ENCODE measurements at places on chromosomes 7 and 10.

DNA sequence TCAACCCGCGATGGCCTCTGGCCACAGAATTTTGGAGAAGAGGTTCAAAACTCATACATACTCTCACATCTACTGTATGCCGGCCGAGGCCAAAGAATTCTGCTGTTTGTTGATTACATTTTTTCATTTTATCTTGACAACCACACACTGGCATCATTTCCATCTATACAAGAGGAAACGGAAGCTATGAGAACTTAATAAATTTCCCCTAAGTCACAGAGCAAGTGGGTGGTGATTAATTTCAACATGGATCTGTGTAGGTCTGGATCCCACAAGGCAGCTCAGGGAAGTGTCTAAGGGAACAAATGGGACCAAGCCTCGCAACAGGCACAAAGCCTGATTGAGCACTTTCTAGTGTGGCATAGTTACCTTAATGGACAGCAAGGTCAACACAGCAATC is 18.0 kb downstream of the ELMO1 start:
- DNase-seq = no peak

- DNase-seq = no peak
Observed at GRCh38 chr10:111078505-111079185, 1.8 kb downstream of the ADRA2A start.

DNA sequence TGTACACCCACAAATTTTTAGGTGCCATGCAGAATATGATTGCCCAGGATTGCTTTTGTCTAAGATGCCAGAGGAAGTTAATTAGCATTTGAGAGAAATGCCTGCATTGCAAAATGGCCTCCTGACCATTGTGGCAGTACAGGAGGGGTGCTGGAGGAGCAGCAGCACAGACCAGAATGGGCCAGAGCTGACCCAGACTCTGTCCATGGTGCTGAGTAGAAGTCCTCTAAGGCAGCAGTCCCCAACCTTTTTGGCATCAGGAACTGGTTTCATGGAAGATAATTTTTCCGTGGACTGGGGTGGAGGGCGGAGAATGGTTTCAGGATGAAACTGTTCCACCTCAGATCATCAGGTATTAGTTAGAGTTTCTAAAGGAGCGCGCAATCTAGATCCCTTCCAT is 217.8 kb upstream of the AGK start:
- DNase-seq = no peak

DNA sequence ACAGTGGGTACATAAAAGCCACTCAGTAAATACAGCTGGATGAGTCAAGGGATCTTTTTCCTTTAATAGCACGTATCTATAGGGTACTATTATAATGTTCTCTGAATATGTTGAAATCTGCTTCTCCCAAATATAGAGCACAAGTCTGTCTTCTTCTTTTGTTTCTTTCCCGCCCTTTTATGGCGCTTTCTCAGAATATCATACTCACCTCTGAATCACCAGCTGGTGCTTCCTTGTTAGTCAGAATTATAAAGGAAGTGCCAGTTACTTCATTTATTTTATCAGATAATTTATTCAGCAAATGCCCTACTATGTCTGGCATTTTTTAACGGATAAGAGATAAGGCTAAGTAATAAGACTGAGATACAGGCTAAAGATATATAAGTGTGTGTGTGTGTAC is 772.9 kb downstream of the SORCS3 start:
- no peak for DNase-seq

DNA sequence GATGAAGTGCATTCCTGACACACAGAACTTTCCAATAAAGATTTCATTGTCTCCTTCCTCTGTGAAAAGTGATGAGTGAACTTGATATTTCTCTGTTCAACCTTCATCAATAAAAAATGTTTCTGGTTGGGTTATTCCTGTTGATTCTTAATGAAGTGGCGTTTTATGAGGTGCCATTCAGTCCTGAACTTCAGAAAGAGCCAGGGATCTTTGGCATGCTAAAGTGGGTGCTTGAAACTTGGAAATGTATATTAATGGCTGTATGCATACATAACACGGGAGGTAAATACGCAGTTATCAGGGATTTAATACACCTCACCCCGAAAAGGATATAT is 151.6 kb downstream of the ACTR3B start:
- DNase-seq = no peak

DNA sequence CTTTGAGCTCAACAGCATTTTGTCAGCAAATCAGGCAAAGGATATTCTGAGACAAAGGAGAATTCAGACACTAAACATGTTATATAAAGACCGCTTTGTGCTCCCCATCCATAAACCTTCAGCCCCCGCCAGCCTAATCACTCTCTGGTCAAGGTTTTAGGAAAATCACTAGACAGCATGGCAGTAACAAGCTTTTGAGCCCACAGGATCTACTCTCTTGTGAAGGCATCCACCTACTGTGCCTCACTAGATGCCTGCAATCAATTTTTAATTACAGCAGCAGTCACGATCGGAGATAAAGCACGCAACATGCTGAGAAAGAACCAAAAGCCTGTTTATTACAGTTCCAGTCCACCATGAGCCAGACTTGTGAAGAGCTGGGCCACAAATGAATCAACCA is 19.1 kb downstream of the PDE1C start:
- no peak for DNase-seq

GRCh38 chr7:50826371-50827172 is 43.9 kb upstream of the GRB10 start:
- DNase-seq = no peak

- no peak for DNase-seq
Observed at GRCh38 chr10:83153714-83154113, 985.6 kb upstream of the GHITM start.

- DNase-seq = no peak
Observed at GRCh38 chr7:102252366-102252982, 34.2 kb upstream of the SH2B2 start.

- no peak for DNase-seq
Observed at GRCh38 chr7:112985377-112985987, 101.1 kb downstream of the GPR85 start.

- no peak for DNase-seq
Observed at GRCh38 chr10:130189608-130190054, 53.4 kb downstream of the GLRX3 start.

DNA sequence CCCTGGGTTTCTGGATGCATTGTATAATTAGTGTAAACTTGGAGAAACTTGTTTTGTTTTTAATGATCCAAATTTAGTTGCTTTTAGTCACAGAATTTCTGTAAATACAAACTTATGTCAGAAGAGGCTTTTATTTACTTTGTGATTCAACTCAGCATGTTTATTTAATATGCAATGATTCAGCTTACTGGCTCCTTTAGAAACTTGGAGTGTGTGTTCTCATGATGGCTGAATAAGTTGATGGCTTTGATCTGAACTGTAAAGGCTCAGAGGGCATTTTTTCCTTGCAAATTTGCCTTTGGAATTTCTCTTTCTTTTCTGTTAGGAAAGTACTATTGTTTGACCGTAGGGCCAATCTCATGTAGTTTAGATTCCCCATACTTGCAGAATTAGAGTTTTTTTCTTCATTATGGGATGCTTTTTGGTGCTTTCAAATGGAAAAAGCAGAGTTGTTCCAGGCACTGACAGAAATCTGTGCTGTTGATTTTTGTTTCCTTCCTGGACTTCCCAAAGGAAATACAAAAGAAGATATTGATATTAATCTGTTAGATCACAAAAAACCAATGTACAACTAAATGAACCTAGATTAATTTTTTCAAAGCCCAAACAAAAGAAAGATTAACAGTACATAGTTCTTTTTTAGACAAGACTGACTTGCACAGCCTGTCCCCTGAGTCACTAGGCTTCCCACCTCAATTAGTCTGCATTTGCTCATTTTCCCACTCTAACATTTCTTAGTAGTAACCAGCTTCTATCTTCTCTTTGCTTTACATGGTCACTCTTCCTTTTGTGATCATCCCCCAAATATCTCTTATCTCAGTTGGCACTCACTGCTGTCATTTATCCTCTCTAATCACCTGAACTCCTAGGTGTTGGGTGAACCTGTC is 96.8 kb upstream of the AGR3 start:
- DNase-seq = no peak

DNA sequence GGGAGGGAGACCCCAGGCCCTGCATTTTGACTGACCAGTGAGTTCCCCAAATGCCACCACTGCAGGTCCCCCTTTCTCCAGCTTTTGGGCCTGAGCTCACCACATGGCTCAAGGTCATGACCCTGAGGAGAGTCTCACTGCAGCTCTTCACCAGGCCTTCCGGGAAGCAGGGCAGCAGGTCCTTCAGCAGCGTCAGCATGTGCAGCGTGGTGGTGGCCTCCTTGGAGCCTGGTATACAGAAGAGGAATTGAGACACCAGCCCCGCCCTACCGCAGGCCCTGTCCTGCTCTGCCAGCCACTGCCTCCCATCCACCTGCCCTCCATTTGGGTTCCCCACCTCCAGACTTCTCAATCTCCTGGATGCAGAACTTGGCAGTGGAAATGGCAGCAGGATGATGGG is 13.0 kb downstream of the RRP12 start:
- no peak for DNase-seq

DNA sequence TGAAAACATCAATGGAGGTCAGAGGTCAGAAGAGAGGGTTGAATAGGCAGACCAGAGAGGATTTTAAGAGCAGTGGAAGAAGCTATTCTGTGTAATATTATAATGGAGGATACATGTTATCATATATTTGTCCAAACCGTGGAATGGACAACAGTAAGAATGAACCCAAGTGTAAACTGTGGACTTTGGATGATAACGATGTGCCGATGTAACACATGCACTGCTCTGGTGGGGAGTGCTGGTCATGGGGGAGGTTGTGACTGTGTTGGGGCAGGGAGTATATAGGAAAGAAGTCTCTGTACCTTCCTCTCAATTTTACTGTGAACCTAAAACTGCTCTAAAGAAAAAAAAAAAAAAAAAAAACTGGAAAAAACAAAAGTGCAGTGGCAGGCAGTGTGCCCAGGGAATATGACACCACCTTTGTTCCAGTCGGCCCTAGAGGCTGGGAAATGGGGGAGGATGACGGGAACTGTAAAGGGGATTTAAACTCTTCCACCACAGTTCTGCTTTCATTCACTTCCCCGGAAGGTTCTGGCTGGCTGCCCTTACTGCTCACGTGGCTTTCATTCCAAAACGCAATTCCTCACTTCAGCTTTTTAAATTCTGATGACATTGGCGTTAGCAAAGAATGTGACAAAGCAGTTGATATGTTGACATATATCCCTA is 113.7 kb upstream of the ANKRD1 start:
- no peak for DNase-seq

DNA sequence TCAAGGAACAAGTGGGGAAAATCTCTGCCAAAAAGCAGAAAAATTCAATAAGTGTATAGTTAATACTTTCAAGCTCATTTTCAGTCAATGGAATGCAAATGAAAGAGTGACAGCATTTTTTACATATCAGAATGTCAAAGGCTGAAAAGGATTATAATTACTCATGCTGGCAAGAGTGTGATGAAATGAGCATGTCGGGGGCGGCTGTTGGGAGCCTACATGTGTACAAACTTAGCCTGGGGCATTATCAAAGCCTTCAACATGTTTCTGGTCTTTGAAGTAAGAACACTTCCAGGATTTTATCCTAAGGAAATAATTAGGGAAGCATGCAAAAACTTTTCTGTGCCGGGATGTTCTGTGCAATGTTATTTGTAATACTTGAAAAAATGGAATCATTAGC is 221.7 kb upstream of the LYZL1 start:
- DNase-seq = no peak

GRCh38 chr7:55387062-55387965 is 22.2 kb downstream of the LANCL2 start:
- DNase-seq = no peak

DNA sequence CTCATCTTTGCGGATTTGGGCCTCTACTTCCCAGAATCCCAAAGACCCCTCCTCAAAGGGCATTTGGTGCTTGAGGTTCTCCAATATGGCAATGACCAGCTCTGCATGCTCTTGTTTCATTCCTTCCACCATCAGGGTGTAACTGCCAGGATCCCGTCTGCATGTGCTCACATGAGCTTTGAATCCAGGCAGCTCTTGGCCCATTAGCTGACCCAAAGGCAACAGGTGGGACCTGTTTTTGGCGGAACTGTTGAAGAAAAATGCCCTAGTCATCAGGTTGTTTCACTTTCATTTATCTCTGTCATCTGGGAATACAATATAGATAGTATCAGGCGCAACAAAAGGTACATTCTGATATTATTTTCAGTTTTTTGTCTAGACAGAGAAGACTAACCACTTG is 159.1 kb upstream of the TCF7L2 start:
- no peak for DNase-seq

GRCh38 chr7:135204876-135205275 is 6.5 kb downstream of the WDR91 start:
- DNase-seq = no peak

DNA sequence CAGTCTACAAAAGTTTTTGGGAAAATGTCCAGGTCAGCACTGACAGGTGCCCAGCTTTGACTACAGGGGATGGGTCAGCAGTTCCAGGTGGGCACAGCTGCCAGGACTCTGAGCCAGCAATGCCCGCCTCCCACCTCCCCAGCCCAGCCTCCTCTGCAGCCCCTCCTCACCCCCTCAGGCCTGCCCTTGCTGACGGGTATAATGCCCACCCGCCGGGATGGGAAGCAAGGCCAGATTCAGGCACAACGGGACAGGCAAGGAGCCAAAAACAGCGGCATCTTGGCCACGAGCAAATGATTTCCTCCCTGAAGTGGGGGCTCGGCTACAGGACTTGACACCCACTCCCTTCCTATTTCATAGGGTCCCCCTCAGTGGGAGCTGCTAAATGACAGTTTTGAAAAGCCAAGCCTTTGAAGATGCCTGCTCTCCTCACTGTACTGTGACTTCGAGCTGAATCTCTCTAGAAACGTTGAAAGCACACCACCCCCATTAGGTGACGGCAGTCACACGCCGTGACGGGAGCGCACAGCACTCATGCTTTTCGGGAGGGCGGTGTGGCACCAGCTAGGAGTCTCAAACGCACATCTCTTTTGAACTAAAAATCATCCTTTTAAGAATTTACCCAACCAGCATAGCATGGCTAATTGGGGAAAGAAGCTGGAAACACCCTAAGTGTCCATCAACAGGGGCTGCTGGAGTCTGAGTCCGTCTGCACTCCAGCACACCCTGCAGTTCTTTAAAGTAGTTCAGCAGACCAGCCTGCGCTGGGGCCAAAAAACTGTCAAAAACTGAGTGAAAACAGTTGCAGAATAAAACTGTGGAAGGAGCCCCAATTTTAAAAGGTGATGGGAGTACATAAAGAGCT is 29.6 kb downstream of the MAD1L1 start:
- peak; percentile 28 for DNase-seq

- DNase-seq = peak; percentile 82
Observed at GRCh38 chr10:14325325-14325955, 5.3 kb downstream of the FRMD4A start.

- peak; percentile 52 for DNase-seq
Observed at GRCh38 chr7:80259-81067, 111.9 kb upstream of the FAM20C start.

- DNase-seq = no peak
Observed at GRCh38 chr7:134535272-134535918, 8.0 kb downstream of the AKR1B10 start.

GRCh38 chr7:142854372-142855113 is at the start of gene EPHB6:
Gene EPHB6 (plus strand): TSS chr7:142855076. CDS start chr7:142863228, 8,152 bp downstream.
- DNase-seq = peak; percentile 86

GRCh38 chr7:133484086-133484485 is 231.2 kb downstream of the EXOC4 start:
- DNase-seq = peak; percentile 66

Data from activated effector memory CD4-positive, alpha-beta T cell treated with anti-CD3 and anti-CD28 coated beads, Interleukin-2, amount 50 U/mL, for 16 hours (primary cell).